Glomerular endothelial cell (primary cell): ENCODE measurements at places on chromosomes 2 and 18. TPM values are rescaled to one million over a fixed set of nuclear protein-coding genes. Genes with fewer than 3 reads are reported as not detected.

DNA sequence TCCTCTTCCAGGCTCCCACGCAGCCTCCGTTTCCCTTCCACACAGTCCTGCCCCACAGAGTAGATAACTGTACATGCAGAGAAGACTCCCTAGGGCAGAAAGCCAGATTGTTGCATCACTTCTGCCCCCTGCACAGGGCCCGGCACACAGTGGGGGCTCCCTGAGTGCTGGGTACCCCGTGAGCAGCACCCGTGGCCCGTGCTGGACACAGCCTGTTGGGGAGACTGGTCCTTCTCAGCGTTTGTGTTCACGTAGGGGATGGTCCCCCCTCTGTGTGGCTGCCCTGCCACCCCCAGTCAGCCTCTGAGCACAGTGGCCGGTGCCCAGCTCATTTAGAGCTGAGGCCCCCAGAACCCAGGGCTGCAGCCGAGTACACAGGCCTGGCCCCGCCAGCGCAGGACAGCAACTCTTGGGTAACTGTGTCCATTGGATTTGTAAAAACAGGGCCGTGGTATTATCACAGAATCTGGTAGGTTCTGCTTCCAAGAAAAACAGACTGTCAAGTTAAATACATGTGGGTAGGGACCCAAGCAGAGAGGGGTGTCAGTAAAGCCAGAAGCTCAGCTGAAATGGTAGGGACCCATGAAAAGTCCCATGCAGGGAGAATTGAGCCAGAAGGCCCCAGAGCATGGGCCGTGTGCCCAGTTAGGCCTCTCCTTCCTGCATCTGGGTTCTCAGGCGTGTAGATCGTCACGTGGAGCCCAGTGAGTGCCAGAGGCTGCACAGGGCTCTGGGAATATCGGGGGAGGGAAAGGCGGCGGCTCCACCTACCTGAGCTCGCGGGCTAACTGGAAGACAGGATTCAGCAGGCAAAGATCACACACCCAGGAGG is 257.3 kb downstream of the ATAD2B start:
- no peak for DNase-seq

GAD1 gene
- total RNA-seq, result 0.35 TPM in 1 of 2 replicates, not detected in the other

DNA sequence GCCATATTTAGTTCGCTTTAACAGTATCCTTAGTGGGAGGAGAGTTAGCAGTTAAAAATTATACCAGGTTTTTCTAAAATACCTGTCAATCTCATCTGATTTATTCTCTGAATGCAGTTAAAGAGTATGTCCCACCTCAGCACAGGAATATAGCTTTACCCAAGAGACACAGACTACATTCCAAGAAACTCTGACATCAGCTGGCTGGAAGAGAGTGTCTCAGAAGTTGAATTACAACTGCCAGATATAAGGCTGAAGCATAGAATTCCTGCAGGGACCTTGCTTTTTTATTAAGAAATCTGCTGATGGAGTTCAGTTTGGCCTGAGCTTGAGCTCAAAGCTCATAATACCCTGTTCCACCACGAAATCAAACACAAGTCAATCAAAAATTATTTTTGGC is 25.4 kb upstream of the CNTNAP5 start:
- DNase-seq, result no peak

DNA sequence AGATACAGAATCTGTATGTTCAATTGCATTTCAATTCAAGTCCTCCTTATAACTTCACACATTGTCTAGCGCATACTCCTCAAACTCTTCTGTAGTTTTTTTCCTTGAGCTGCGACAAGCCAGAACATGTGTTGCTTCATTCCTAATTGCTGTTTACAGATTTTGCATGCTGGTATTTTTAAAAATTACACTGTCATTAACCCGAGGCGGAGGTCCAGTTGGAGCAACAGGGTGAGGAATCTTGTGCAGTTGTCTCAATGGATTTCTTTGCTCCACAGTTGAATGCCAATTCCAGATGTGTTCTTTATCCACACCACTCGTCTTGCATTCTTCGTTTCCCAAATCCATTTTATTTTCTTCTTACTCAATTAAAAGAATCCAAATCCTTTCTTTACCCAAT is 16.4 kb upstream of the SERPINB13 start:
- no peak for DNase-seq

DNA sequence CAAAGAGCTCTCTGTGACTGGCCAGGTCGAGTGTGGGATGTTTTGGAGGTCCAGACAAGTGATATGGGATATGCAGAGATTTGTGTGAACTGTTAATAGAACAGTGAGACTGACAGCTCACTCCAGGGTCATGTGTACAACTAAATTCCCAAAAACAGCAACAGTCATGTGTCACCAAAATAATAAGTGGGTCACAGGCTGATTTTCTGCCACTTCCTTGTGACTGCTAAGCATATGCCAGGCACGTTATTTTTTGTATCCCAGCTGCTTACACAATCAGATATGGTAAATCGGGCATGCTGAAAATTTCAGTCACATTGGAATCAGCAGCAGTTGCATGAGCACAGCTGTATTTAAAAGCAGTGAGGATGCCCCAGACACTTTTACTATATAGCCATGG is 198.7 kb downstream of the PTGR3 start:
- no peak for DNase-seq

DNA sequence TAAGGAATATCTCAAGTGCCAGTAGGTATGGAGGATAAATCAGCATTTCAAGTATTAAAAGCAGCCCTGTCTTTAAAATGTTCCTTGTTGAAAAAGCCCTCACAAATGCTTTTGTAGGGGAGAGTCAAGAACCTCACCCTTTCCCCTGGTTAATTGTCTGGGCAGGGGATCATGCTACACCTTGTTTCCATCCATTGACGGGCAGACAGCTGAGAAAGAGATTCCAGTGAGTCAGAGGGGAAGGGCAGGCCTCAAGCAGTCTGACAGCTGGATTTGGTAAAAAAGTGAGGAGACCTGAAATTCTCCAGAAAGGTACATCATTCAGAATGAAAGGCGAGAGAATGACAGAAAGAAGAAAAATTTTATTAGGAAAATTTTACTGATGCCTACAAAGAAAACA is 203.2 kb upstream of the CYP26B1 start:
- no peak for DNase-seq

DNA sequence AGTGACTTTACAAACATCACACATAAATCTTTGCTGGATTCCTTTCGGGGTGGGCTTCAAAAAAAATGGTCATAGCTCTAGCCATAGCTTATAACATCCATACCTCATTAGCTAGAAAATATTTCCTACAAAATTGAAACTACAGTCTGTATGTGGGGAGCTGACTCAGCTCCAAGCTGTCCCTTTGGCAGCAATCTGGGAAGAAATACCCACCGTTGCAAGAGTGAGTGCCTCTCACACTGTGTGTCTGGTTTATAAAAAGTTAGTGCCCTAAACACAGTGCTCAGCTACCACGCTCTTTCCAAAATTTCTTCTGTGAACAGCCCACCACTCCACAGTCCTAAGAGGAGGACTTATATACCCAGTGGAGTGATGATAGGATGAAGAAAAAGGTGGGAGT is 170.1 kb downstream of the RBM43 start:
- DNase-seq, result no peak

DNA sequence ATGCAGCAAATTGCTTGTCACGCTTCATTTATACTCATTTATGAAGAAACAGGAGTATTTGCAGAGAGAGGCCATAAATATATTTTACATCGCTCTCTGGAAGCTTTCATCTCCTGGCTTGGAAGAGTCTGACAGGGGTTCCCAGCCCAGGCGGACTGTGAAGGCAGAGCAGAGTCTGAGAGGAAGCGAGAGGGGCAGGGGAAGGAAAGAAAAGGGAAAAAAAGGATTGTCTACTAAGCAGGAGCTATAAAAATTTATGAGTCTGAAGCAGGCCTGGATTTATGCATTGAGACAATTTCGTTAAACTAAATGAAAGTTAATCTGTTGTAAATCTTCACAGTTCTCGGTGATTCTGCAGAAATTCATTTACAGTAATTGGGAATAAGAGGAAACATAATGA is 143.9 kb upstream of the GYPC start:
- no peak for DNase-seq

ACMSD gene
- total RNA-seq, result not detected in 2 replicates

ITSN2 gene
- 36.7 and 38.1 TPM in 2 replicates for total RNA-seq

DNA sequence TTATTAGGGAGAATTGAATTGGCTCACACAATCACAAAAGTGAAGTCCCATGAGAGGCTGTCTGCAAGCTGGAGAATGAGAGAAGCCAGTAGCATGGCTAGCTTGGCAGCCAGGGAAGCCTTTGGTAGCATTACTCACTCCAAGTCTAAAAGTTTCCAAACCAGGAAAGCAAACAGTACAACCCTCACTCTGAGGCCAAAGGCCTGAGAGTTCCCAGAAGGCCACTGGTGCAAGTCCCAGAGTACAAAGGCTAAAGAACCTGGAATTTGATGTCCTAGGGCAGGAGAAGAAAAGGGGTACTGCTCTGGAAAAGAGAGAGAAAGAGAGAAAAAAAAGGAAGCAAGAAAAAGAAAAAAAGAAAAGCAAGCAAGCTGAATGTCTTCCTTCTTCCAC is 318.2 kb downstream of the RND3 start:
- DNase-seq, result no peak

WDPCP gene
- 4.2 and 7.0 TPM in 2 replicates for total RNA-seq

DNA sequence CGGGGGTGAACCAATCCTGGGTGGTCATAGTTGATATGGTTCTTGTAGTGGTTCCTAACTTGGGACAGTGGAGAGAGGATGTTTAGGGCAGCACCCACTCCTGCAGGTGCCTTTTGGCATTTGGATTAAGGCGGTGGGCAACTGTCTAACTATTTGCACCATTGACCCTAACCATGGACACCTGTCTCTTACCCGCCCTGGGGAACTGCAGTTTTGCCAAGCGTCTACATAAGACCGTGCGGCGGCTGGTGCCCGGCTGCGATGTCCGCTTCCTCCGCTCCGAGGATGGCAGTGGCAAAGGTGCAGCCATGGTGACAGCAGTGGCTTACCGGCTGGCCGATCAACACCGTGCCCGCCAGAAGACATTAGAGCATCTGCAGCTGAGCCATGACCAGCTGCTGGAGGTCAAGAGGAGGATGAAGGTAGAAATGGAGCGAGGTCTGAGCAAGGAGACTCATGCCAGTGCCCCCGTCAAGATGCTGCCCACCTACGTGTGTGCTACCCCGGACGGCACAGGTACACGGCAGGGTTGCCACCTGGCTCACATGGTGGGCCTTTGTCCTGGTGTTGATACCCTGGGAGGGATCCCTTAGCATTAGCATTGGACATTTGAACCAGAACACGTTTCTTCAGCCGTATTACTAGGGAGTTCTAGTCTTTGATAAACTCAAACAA is 46.3 kb downstream of the HK2 start:
- no peak for DNase-seq
